D341Med (cell line): ENCODE measurements at places on chromosomes 5 and 9.
A peak's percentile ranks its signal among the peaks of the same experiment; 100 is the strongest.

GRCh38 chr5:43567967-43568366, 11.1 kb upstream of the PAIP1 start:
- no peak for DNase-seq

DNA sequence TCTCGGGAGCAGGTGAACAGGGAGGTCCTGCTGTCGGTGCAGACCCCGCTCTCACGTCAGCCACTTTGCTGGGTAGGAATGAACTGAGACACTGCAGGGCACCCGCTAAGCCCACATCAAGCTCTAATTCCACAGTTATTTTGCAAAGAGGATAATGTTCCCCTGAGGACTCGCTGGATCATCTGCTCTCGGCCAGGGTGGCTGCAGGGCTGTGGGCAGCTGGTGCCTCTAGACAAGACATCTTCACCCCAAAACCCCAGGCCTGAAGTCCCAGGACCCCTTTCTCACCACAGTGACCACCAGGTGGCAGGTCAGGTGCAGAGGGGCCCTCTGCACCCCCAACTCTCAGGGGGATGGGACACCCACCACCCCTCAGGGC, 135.1 kb upstream of the PPP1R26 start:
- peak; percentile 75 for DNase-seq

GRCh38 chr9:86217076-86217755, 42.2 kb downstream of the C9orf153 start:
- no peak for DNase-seq

DNA sequence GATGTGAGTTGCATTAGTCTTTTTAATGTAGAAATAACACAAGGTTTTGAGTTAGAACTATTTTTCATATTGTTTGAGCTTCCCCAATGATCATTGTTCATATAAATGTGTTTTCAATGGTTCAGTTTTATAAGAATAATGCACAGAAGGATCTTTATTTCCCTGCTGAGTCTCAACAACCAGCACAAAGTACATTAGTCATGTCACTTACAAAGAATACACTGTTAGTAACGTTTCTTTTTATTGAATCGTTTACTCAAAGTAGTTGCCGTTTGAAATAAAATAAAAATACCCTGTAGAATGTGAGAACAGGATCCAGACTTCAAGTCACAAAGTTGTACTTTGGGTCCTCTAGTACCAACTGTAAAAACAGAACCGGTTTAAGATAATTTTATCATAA, 41.5 kb downstream of the ERCC8 start:
- no peak for DNase-seq

GRCh38 chr9:79481846-79482477, 89.8 kb upstream of the TLE4 start:
- no peak for DNase-seq

- no peak for DNase-seq
These were observed 59.2 kb downstream of the OTULIN start for GRCh38 chr5:14723701-14724132.

DNA sequence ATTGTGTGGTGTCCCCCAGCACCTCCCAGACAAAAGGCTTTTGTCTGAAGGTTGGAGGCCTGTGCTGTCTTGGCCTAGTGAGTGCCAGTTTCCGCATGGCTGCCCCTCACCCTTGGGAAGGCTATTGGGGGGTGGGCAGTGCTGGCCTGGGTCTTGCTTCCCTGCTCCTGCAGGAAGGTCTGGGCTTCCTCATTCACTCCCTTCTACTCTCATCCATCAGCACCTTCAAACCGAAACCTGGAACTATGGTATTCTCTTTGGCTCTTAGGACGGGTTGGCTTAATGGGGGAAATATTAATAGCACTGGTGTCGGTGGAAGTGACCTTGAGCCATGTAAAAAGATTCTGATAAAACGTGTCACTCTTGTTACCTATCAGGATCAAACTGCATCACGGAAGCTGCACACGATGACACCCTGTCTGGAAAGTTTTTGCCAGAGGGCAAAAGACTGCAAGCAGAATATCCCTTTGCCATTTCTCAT, 34.0 kb upstream of the GLRX start:
- DNase-seq, result no peak

- DNase-seq, result no peak
These were observed 65.1 kb downstream of the BASP1 start for GRCh38 chr5:17282283-17283120.

GRCh38 chr5:116045821-116046220, 13.5 kb downstream of the ARL14EPL start:
- no peak for DNase-seq

DNA sequence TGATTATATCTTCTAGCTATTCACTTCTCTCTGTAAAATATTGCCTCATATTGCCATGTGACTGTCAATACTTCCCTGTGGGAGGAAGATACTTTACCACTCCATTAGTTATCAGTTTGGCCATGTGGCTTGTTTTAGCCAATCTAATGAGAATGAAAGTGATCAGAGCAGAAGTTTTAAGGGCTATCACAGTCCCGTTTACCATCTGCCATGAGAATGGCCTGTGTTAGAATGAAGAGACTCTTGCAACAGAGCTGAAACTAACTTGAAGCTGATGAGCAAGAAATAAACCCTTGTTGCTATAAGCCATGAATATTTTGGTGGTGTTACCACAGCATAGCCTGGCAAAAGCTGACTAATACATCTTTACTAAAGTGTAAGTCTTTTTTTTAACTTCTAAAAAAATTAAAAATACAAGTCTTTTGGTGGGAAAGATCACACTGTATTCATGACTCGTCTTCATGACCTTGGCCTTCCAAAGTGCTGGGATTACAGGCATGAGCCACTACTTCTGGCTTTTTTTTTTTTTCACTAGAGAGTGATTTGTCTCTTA, 68.0 kb upstream of the CTNNA1 start:
- DNase-seq, result no peak

- no peak for DNase-seq
These were observed 10.3 kb downstream of the CDC37L1 start for GRCh38 chr9:4689687-4690104.

DNA sequence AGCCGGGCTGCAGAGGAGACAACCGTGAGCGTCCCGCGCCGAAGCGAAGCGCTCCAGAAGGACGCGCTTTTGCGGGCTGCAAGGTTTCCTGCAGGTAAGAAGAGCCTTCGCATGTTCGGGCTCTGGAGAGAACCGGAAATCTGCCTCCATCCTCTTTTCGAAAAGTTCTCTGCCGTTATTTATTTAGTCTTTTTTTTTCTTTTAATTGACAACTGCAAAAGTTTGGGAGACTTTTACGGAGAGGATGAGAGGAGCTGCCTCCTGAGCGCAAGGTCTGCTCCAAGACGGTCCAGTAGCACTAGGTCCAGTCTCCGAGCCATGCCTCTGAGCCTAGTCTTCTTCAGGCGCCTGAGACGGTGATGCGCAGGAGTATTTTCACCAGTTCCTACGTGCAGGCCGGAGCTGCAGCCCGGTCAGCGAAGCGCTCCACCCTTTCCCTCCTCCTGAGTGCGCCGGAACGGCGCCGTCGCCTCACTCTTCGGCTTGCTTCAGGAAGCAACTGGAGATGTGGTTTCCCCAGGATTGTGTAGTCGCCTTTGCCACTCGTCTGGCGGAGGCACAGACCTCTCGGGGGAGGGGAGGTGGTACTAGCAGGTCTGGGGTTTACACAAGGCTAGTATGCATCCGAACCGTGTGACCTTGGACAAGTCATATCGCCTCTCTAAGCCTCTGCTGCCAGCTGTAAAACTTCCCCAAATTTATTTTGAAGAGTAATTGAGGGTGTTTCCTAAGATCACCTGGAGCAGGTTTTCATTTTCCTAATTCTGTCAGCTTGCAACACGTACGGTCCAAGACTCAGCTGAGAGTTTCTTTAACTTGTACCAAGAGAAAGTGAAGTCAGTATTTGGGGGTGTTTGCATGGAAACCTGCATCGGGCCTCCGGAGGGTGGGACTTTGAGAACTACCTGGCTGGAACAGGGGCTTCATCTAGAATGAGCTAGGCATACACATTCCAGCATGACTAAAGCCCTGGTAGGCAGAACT, 4.5 kb downstream of the POU4F3 start:
- DNase-seq, result no peak

GRCh38 chr5:117189784-117190183, 615.2 kb upstream of the SEMA6A start:
- no peak for DNase-seq

DNA sequence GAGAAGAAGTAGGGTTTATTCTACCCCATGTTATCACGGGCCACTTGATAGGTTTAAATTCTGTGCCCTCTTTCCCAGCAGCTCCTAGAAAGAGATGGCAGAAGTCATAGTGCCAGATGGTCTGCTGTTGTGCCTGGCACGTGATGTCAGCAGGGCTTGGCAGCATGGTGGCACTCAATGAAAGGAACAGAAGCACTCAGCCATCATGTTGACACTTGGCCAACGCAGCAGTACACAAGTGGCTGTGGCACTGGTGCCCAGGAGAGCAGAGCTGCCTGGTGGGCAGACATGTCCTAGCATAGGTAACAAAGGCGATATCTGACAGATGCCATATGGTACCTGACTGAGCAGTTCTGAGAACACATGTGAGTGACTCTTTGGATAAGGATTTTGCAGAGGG, 796.4 kb upstream of the ACO1 start:
- peak; percentile 34 for DNase-seq

- no peak for DNase-seq
These were observed 18.7 kb upstream of the ITGA1 start for GRCh38 chr5:52769061-52769460.

DNA sequence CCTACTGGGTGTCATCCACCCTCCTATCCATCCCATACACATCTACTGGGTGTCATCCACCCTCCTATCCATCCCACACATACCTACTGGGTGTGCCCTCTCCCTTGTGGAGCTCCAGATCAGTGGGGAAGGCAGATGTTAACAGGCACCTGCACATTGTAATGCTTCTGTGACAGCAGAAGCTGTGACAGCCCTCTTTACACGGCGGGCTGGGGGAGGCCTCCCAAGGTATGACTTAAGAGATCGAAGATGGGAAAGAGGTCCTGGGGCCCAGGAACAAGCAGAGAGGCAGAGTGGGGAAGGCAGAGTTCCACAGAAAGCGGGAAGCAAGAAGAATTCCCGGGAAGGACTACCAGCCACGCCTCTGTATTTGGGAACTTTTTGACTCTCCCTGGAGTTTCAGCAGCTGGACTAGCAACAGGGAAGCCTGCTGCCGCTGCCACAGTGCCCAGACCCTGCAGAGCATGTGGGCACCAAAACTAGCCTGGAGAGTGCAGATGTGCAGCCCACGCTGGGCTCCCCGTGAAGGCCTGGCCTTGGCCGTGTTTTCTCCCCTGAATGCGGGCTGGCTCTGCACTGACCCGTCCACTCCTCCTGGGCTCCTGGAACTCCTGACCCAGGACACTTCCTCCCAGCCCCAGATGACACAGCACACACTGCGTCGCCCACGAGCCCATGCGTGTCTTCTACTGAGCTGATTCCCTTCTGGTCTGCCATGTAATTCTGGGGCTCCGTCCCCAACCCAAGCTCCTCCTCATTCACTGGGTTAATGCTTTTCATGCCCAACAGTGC, 9.3 kb downstream of the TOR1A start:
- no peak for DNase-seq
